ENCODE measurements at places on chromosomes 2 and 18.

GRCh38 chr2:33573657-33574056, 25.4 kb downstream of the FAM98A start:
- no peak for DNase-seq

GRCh38 chr2:221850076-221850475, 278.0 kb upstream of the EPHA4 start:
- DNase-seq, result no peak

- no peak for DNase-seq
Observed at GRCh38 chr18:77865853-77866252, 616.2 kb downstream of the GALR1 start.

GRCh38 chr2:128202791-128203190, 111.8 kb downstream of the UGGT1 start:
- no peak for DNase-seq

- DNase-seq, result no peak
Observed at GRCh38 chr2:216960671-216961268, 100.9 kb upstream of the TNP1 start.

GRCh38 chr2:14941151-14941631, 308.7 kb downstream of the LRATD1 start:
- DNase-seq, result no peak
